SK-N-SH (cell line): ENCODE measurements at places on chromosomes 12 and 14.

GRCh38 chr14:22070119-22070982, 396.7 kb upstream of the OR4E1 start:
- no peak for DNase-seq
- no peaks in the 10 kb centered on the region; the same call in 1 of the 2 replicates for H3K27me3 ChIP-seq
- no peaks in the 10 kb centered on the region for H3K36me3 ChIP-seq

DNA sequence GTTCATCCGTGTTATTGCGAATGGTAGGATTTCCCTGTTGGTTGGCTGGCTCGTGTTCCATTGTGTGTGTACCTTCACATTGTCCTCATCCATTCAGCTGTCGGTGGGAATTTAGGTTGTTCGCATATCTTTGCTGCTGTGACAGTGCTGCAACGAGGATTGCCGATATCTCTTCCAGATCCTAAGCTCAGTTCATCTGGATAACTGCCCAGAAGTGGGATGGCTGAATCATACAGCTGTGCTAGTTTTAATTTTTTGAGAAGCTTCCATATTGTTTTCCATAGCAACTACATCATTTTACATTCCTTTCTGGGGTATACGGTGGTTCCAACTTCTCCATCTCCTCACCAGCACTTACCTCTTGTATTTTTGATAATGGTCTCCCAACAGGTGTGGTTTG, 292.8 kb upstream of the SFSWAP start:
- H3K36me3 ChIP-seq, result no peaks in the 10 kb centered on the region
- no peak for DNase-seq
- peaks cover 12% of the 10 kb centered on the region; the same call in 1 of the 2 replicates for H3K4me1 ChIP-seq
- no peaks in the 10 kb centered on the region for H3K27me3 ChIP-seq

GRCh38 chr14:89912667-89913211, 41.8 kb downstream of the EFCAB11 start:
- H3K4me1 ChIP-seq, result peaks cover 24% of the 10 kb centered on the region
- H3K36me3 ChIP-seq, result no peaks in the 10 kb centered on the region
- H3K27ac ChIP-seq, result no peak overlapping the region; the same call in 1 of the 2 replicates
- DNase-seq, result peak; percentile 37
- no peaks in the 10 kb centered on the region for H3K27me3 ChIP-seq
- H3K4me3 ChIP-seq, result no peak overlapping the region

GRCh38 chr12:20211981-20212421, 156.3 kb upstream of the PDE3A start:
- no peak for DNase-seq
- no peaks in the 10 kb centered on the region for H3K36me3 ChIP-seq
- peak overlapping the region; percentile 95 for H3K27ac ChIP-seq
- no peaks in the 10 kb centered on the region for H3K27me3 ChIP-seq
- H3K4me3 ChIP-seq, result no peak overlapping the region

DNA sequence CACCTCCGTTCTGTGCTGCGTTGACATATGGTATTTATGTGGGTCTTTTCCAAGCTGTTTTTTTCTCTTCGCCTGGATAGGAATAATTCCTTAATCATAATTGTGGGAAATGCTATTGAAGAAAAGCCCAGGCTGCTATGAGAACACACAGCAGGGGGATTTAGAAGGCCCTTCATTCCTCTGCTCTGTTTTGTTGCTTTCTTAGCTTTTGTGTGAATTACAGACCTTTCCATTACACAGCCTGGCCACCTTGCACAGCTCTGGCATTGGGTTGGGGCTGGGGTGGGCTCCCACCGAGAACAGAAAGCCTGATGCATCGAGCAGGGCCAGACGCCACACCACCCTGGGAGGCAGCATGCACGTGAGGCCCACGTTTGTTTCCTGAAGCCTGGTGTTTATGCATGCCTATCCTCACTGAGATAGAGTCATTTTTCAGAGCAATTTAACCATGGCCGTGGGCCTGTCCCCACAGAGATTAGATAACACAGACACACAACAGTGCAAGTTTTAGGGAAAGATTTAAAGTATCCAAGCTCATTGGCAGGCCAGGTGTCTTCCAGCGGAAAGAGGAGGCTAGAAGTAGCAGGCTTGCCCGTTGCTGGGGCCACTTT, 287.6 kb upstream of the PWP1 start:
- H3K27ac ChIP-seq, result no peak overlapping the region
- no peaks in the 10 kb centered on the region for H3K36me3 ChIP-seq
- no peak overlapping the region for H3K4me3 ChIP-seq
- peak; percentile 48 for DNase-seq
- H3K27me3 ChIP-seq, result no peaks in the 10 kb centered on the region
- no peaks in the 10 kb centered on the region; the same call in 1 of the 2 replicates for H3K4me1 ChIP-seq

DNA sequence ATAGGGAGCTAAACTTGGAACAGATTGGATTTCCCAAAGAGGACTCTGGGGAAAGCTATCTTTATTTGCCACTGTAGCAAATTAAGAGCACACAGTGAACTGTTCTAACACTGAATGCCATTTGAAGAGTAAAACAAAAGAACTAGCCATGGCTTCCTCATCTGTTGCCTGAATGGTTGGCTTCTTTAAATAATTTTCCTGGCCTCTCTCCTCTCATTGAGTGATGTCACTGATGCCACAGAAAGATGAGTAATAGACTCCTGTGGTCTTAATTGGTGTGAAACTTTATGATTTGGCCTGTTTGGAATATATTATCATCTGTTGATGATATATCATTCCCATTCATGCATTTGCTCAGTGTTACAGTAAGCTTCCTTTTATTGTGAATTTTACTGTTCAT, 42.5 kb downstream of the WDR20 start:
- DNase-seq, result no peak
- H3K36me3 ChIP-seq, result no peaks in the 10 kb centered on the region; the same call in 1 of the 2 replicates
- H3K4me1 ChIP-seq, result peaks cover 31% of the 10 kb centered on the region
- H3K27ac ChIP-seq, result peak overlapping the region; percentile 44
- no peak overlapping the region for H3K4me3 ChIP-seq
- no peaks in the 10 kb centered on the region for H3K27me3 ChIP-seq

- H3K27me3 ChIP-seq, result no peaks in the 10 kb centered on the region
- no peak overlapping the region for H3K27ac ChIP-seq
- H3K4me3 ChIP-seq, result no peak overlapping the region
These were observed 233.2 kb downstream of the MDGA2 start for GRCh38 chr14:47442211-47442610.

GRCh38 chr14:72613231-72613974, 280.5 kb downstream of the DPF3 start:
- no peaks in the 10 kb centered on the region for H3K27me3 ChIP-seq
- H3K36me3 ChIP-seq, result no peaks in the 10 kb centered on the region
- peaks cover 22% of the 10 kb centered on the region; the same call in 1 of the 2 replicates for H3K4me1 ChIP-seq
